Ovary (tissue), 10 donors: ENCODE measurements at places on chromosomes 6 and 20.

DNA sequence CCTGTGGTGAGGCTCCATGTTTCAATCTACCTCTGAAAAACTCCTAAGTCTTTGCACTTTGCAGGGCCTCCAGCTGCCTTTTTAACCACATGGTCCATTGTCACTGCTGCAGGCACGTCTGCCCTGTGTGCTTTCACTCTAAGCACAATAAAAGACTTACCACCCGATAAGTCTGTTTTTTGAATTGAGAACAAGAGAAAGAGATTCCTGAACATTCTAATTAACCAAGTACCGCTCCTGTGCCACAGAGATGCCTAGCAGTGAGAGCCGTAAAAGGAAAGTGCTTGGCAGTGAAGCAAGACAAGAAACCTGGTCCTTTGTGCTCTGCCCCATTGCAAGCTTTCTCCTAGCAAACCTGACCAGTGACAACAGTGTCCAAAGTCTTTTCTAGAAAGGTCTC lies 487.6 kb upstream of the FLRT3 start:
- DNase-seq = no peak

GRCh38 chr6:149147195-149147594 lies 170.3 kb upstream of the TAB2 start:
- DNase-seq = no peak

DNA sequence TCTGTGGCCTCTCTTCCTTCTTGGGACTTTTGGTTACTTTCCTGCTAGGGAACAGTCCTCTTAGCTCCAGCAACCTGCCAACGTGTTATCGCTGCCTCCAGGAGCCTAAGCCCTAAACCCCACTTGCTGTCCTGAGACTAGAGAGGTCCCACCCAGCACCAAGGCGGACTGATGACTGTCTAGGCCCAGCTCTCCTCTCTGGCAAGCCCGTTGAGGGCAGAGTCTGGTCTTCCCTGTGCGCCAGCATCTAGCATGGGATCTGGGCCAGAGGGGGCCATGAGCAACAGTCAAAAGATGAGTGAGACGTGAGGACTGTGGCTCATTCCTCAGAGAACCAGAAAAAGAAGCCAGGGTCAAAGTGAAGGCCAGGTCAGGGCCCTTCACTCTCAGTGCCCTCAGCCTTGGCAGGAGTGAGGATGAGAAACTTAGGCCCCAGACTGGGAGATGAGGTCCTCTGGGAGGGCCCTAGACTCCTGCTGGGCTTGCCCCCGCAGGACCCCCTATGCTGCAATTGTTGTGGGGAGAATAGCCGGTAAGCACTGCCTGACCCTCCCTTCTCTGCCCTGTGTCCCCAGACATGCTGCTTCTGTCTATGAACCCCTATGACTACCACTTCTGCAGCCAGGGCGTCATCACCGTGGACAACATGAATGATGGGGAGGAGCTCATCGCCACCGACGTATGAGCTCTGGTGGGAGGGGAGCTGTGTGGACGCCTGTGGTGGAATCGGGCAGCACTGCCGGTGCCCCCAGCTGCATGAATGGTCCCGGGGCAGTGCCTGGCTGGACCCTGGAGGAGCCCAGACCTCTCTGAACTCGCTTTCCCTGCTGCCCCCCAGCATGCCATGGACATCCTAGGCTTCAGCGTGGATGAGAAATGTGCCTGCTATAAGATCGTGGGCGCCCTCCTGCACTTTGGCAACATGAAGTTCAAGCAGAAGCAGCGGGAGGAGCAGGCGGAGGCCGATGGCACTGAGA lies 30.9 kb downstream of the MYH7B start:
- no peak for DNase-seq

DNA sequence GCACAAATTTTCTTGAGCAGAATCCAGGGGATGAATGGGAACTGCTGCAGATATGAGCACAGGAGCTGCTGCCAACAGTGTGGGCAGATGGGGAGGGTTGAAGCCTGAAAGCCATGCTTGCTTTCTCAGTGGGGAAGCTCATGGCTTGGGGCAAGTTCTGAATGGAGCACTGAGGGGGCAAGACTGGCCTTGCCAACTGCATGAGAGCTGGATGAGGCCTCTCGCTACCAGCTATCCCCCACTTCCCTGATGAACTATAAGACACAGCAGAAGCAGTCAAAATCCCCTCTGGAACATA lies 28.3 kb downstream of the TREM1 start:
- no peak for DNase-seq

GRCh38 chr6:111970426-111970825 lies 83.5 kb upstream of the CCN6 start:
- no peak for DNase-seq
